ENCODE measurements at places on chromosomes 13 and 19.
A peak's percentile ranks its signal among the peaks of the same experiment; 100 is the strongest.

DNA sequence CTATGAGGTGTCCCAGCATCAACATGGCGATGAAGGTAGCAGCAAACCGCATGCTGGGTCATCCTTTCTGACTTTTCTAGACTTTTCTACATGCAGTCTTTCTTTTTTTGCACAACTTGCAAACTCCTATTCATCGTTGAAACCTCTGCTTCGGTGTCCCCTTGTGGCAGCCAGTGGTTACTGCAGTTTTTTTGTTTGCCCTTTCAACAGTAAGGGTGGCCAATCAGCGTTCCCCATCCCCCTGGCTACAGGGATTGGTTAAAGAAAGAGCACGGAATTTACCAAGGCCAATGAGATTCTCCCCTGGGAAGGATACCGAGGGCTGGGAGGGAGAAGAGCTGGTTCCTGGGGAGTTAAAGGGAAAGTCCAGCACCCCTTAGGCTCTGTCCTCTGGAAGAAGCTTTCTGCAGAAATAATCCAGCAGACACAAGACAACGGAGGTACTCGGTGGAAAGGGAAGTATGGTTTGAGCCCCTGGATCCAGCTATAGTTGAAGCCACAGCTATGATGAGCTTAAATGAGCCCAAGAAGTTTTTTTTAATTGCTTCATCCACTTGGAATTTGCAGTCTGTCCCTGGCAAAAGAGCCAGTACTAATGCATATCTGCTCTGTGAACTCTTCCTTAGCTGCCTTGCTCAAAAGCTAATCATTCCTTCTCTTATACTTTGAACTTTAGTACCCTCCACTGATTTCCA, 5.6 kb upstream of the LSM4 start:
- DNase-seq: peak; percentile 97

DNA sequence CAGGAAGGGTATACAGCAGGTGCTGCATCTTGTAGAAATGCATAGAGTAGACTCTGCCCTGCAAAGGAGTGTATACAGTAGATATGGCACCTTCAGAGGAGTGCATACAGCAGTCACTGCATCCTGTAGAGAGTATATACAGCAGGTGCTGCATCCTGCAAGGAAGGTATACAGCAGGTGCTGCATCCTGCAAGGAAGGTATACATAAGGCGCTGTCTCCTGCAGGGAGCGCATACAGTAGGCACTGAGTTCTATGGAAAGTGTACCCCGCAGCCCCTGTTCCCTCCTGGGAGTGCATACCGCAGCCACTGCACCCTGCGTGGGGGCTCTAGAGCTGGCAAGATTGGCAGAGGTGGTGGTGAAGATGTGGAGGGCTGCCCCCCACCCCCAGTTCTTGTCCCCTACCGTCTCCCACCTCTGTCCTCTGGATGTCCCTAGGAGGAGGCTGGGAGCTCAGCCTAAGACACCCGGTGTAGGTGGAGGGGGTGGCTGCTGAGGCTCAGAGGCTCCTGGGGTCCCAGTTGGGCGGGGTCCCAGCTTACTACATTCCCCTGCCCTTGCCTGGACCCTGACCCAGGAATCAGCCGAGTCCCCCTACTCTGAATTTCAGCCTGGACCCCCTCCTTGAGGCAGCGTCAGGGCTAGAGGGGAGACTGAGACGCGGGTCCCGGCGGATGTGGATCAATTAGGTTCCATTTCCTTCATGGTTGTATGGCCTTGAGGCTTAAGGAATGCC, 2.3 kb upstream of the ADAMTSL5 start:
- DNase-seq: no peak

- DNase-seq: no peak
Observed at GRCh38 chr13:79745081-79745480, 264.1 kb downstream of the NDFIP2 start.

GRCh38 chr19:8481201-8481600, 21.2 kb downstream of the PRAM1 start:
- no peak for DNase-seq

DNA sequence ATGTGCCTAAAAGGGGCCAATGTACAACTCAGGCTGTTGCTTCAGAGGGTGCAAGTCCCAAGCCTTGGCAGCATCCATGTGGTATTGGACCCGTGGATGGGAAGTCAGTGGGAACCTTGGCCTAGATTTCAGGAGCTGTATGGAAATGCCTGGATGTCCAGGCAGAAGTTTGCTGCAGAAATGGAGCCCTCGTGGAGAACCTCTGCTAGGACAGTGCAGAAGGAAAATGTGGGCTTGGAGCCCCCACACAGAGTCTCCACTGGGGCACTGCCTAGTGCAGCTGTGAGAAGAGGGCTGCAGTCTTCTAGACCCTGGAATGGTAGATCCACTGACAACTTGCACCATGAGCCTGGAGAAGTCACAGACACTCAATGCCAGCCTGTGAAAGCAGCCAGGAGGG, 28.5 kb downstream of the GPC5 start:
- no peak for DNase-seq

- DNase-seq: no peak
Observed at GRCh38 chr19:648305-648704, 8.6 kb downstream of the FGF22 start.

- no peak for DNase-seq
Observed at GRCh38 chr13:93535251-93535650, 308.6 kb downstream of the GPC6 start.

Measured in hematopoietic multipotent progenitor cell treated with erythropoietin and hydrocortisone succinate and interleukin-3 and kit ligand, for 8 days (in vitro differentiated cells).